ENCODE measurements at places on chromosomes 5 and 9. TPM values are rescaled to one million over a fixed set of nuclear protein-coding genes. Genes with fewer than 3 reads are reported as not detected.

GRCh38 chr5:158635565-158635964 is 464.2 kb downstream of the EBF1 start:
- ATAC-seq, result no peak

DNA sequence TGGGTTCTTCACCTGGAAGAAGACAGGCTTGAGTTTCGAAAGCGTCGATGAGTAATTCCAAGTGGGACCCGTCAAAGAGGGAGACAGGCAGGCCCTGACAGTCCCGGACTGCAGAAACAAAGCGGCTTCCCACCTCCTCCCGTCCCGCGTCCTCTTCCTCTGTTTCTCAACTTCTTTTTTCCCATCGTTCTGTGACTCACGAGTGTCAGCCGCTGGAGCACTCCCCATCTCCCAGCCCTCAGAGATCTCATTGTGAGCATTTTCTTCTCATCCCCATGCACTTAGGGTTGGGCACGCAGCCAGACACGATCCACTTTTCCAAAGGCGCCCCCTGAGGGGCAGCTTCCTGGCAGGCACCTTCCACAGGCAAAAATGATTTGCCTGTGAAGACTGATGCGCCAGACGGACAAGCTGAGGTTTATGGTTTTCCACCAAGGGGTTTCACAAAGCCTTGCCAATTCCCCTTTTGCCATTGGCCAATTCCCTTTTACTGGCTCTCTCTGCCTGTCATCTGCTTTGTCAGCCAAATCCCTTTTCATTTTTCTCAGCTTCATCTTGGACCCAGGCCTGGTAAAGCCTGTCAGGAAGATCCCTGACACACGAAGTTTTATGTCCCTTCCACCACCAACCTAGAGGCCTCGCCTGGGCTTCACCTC is 86.5 kb upstream of the ANKRD55 start:
- peak; percentile 84 for ATAC-seq

- ATAC-seq, result no peak
Observed at GRCh38 chr9:31028137-31028536, 1356.3 kb upstream of the ACO1 start.

GRCh38 chr5:114434396-114435219 is 72.7 kb downstream of the KCNN2 start:
- ATAC-seq, result no peak

DNA sequence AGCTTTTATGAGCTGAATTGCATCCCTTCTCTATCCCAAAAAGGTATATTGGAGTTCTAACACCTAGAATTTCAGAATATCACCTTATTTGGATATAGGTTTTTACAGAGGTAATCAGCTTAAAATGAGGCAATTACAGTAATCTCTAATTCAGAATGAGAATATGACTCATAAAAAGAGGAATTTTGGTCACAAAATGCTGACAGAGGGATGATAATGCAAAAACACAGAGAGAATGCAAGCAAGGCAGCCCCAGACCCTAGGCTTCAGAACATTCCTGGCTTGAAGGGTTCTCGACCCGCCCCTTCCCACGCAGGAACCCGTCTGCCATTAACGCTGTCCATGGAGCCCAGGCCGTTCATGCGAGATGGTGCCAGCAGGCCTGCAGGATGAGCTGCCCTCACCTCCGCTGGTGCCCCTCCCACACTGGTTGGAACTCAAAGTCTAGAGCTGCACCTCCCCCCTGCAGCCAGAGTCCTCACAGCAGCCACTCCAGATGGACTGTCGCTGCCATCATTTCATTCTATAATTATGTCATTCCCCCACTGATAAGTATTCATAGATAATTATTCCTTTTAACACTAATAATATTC is 1173.4 kb upstream of the ACO1 start:
- ATAC-seq, result no peak

DNA sequence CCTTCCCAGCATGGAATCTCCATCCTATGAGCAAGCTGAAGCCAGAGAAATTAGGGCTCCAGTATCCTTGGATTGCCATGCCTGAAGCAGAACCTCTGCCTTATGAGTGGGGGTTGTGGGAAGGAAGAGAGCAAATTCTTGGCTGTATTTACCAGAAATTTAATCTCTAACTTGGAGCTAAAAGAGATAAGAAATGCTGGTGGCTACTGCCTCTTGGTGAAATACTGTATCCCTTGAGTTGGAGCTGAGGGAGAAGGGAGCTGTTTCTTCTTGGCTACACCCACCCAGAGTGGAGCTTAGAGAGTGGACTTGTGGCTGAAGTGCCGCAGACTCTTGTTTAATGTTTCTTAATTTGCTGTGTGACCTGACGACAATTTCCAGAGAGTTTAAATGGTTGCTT is 447.3 kb downstream of the ARHGEF28 start:
- no peak for ATAC-seq

DNA sequence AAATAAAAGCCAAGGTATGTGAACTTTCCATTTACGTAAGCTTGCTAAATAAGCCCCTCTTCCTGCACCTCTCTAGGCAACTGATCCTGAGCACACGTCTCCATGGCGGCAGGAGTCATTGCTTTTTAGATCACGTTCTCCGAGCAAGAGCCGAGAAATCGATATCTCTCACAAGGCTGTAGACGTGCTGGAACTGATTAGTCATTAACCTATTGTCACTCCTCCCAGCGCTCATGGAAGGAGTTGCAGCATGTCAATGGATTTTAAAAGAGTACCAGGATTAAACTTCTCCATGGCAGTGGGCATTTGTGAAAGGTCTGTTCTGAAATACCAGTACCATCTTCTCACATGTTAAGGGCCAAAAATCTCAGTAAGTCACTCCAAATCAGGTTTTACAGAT is 4.7 kb upstream of the ADCY2 start:
- no peak for ATAC-seq

GRCh38 chr5:127586811-127587210 is 62.1 kb upstream of the CTXN3 start:
- no peak for ATAC-seq

DNA sequence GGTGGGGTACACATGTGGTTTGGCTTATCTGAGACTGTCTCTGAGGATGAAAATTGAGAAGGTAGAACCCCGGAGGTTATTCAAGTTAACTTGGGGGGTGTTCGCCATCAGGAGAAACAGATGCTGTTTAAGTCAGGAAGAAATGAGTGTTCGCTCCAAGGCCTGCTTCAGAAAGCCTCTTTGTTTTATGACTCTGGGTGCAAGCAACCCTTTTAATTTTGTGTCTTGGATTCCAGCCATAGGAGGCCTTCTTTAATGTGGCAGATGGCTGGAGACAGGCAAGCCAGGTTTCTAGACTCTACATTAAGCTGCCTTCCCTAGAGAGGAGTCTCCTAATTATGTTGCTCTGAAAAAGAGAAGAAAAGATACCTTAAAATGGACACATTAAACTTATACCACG is 4.2 kb upstream of the SMAD5 start:
- no peak for ATAC-seq

Gene TPRN
- total RNA-seq, result 20.5 TPM

GRCh38 chr9:93591301-93592007 is 15.1 kb downstream of the PHF2 start:
- no peak for ATAC-seq

Gene LTC4S
- total RNA-seq, result 5.1 TPM

- ATAC-seq, result no peak
Observed at GRCh38 chr5:124745007-124745927, 1.2 kb downstream of the ZNF608 start.

- peak; percentile 61 for ATAC-seq
Observed at GRCh38 chr5:125700380-125700861, 722.8 kb upstream of the GRAMD2B start.

Gene IFNE
- 5.6 TPM for total RNA-seq

DNA sequence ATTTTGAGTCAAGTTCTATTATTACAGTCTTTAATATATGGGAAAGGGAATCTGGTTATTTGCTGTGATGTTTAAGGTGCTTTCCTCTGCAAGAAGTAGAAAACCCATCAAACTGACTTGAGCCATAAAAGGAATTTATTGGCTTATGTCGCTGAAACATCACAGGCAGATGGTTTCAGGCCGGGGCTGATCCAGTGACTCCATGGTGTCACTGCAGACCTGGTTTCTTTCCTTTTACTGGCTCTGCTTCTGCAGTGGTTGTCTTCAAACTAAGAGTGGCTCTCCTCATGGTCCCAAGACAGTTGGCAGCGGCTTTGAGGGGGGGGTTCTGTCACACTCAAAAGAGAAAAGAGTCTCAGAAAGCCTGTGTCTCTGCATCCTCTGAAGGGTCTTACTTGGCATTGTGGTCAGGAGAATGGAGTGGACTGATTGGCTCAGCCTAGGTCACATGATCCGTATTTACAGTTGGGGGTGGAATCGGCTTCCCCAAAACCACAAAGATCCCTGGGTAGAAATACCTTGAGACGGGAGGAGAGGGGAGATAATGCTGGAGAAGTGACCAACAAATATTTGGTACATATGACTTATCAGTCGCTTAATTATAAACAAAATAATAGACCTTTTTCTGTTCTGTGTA is 106.3 kb downstream of the DAPK1 start:
- no peak for ATAC-seq

GRCh38 chr5:76422227-76422626 is 19.1 kb downstream of the IQGAP2 start:
- ATAC-seq, result no peak

DNA sequence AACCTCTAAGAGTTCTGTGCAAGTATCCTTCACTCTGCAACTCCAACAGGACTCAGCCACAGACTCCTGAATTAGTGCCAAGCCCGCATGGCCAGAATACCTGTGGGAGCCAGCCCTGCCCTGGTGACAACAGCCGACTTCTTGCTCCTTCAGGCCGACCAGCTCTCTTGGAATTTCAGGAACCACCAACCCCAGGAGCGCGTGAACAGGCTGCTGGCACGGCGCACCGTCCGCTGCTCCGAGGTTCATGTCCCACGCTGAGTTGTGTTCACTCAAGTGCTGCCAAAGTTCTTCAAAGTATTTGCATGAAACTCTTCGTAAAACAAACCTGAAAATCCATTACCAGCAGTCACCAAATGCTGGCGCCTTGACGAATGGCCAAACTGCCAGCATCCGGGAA is 232.8 kb downstream of the NR2F1-AS1 start:
- ATAC-seq, result no peak

DNA sequence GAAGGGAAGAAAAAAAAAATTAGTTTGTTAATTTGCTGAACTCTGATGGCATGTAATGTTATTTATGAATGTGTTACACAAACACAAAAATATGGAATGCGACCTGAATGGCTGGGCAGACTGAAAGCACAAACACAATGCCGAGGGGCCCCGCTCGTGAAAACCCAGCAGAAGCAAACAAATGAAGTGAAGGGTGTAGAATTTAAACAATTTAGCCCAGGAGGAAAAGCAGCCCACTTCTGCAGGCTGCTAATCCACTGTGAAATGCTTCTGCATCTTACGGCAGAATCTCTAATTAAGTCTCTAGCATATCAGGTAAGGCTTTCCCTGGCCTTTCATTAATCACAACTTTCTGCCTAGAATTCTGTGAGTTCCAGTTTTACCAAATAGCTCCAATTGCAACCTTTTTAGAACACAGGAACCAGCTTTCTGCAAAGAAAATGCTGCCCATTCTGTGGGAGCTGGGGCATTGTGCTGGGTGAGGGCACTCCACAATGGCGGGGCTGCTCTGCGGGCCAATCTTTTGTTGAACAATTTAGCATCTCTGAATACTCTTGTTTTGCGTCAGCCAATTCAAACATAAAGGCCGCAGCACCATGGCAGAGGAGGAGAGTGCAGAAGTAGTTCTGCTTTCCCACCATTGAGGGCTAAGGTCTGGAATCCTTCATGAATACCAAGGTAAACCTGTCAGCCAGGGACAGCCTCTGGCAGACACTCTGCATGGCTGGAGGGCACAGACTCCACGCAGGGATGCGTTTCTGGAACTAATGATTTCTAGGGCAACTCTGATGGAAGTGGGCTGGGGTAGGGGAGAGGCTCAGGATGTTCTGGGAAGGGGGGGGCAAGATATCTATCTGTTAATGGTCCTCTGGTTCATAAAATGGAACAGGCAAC is 66.4 kb downstream of the PTCH1 start:
- no peak for ATAC-seq

GRCh38 chr5:135461481-135462151 is 9.5 kb upstream of the TIFAB start:
- ATAC-seq, result no peak

GRCh38 chr5:6488021-6488420 is 39.4 kb downstream of the UBE2QL1 start:
- no peak for ATAC-seq

DNA sequence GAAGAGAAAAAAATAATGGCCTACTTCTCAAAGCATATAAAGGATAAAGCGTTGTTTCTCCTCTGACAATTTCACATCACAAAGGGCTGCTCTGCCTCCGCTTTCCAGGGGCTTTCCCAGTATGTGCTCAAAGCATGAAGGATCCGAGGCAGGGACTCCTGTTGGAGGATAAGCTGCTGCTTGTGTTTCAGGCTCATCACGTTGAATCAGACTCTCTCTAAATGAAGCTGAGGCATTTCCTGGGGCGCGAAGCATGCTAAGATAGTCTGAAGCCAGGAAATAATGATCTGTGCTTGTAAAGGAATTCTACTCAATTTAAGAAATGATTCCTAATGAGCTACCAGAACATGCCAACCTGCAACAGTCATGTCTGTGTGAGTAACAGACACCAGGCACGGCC is 97.5 kb downstream of the MARCHF11 start:
- no peak for ATAC-seq

- ATAC-seq, result no peak
Observed at GRCh38 chr5:87010736-87011135, 256.9 kb upstream of the RASA1 start.

- ATAC-seq, result no peak
Observed at GRCh38 chr5:158277276-158277675, 418.3 kb upstream of the CLINT1 start.

DNA sequence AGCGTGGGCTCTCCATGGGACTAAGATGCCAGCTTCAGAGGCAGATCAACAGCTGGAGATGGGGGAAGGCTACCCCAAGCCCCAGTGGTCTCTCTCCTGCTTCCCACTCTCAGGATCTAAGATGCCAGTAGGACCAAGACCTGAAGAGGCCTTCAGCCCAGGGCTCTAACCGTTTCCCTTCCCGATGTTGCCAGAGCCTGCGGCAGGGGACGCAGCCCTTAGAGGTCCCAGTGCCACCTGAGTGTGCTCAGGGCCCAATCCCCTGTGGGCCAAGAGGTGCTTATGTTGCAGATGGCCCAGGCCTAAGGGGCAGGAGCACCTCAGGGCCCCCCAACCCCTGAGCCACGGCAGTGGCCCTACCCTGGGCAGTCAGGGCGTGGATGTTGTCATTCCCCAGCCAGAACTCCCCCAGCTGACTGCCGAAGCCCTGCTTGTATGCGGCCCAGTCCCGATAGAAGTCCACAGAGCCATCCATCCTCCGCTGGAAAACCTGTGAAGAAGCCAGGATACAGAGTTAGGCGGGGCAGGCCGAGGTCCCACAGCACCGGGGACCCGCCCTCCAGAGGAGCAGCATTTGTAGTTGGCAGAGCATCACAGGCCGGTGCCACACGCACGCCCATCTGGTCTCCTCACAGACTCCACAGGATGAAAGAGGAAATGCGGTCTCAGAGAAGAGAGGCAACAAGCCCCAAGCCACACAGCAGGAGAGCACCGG is 5.4 kb downstream of the FCN1 start:
- no peak for ATAC-seq

- no peak for ATAC-seq
Observed at GRCh38 chr5:64744914-64745313, 23.6 kb downstream of the SREK1IP1 start.
